ENCODE measurements at places on chromosomes 11 and 22. TPM values are rescaled to one million over a fixed set of nuclear protein-coding genes. Genes with fewer than 3 reads are reported as not detected.

DNA sequence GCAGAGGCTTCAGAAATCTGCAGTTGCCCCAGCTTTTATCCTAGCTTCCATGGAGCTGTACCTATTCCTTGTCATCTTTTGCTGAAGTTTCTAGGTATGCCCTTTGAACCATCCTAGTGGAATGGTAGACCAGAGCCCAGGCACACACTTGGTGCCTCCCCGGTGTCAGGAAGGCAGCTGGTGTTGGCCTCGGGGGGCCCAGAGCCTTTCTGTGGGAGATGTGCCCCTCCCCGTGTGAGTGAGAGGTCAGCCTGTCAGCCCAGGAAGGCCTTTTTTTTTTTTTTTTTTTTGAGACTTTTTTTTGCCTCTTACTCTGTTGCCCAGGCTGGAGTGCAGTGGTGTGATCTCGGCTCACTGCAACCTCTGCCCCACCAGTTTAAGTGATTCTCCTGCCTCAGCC, 58.4 kb downstream of the MED15 start:
- peak overlapping the region; percentile 93 for H3K27ac ChIP-seq
- no peak overlapping the region for H3K4me3 ChIP-seq
- peaks cover 92% of the 10 kb centered on the region for H3K4me1 ChIP-seq
- H3K36me3 ChIP-seq: peaks cover 72% of the 10 kb centered on the region
- DNase-seq: no peak
- no peaks in the 10 kb centered on the region for H3K27me3 ChIP-seq

- peaks cover 14% of the 10 kb centered on the region for H3K36me3 ChIP-seq
- no peak overlapping the region for H3K27ac ChIP-seq
- H3K27me3 ChIP-seq: no peaks in the 10 kb centered on the region
- H3K4me1 ChIP-seq: peaks cover 24% of the 10 kb centered on the region
- DNase-seq: no peak
These were observed 6.7 kb downstream of the YDJC start for GRCh38 chr22:21622919-21623647.

GRCh38 chr22:28279888-28280287, 360.8 kb upstream of the PITPNB start:
- no peak overlapping the region for H3K4me3 ChIP-seq
- peaks cover 11% of the 10 kb centered on the region for H3K27me3 ChIP-seq
- no peaks in the 10 kb centered on the region for H3K36me3 ChIP-seq

- H3K27me3 ChIP-seq: no peaks in the 10 kb centered on the region
- peaks cover 35% of the 10 kb centered on the region for H3K4me1 ChIP-seq
- no peak for DNase-seq
- peaks cover 3% of the 10 kb centered on the region for H3K36me3 ChIP-seq
- H3K4me3 ChIP-seq: no peak overlapping the region
- no peak overlapping the region for H3K27ac ChIP-seq
These were observed 11.3 kb downstream of the KCTD17 start for GRCh38 chr22:37062702-37063381.

GRCh38 chr11:134504146-134504905, 92.3 kb upstream of the B3GAT1 start:
- H3K4me1 ChIP-seq: no peaks in the 10 kb centered on the region
- H3K27ac ChIP-seq: no peak overlapping the region
- DNase-seq: no peak

GRCh38 chr22:49404020-49404419, 423.7 kb downstream of the BRD1 start:
- peaks cover 3% of the 10 kb centered on the region for H3K27me3 ChIP-seq
- DNase-seq: peak; percentile 16

DNA sequence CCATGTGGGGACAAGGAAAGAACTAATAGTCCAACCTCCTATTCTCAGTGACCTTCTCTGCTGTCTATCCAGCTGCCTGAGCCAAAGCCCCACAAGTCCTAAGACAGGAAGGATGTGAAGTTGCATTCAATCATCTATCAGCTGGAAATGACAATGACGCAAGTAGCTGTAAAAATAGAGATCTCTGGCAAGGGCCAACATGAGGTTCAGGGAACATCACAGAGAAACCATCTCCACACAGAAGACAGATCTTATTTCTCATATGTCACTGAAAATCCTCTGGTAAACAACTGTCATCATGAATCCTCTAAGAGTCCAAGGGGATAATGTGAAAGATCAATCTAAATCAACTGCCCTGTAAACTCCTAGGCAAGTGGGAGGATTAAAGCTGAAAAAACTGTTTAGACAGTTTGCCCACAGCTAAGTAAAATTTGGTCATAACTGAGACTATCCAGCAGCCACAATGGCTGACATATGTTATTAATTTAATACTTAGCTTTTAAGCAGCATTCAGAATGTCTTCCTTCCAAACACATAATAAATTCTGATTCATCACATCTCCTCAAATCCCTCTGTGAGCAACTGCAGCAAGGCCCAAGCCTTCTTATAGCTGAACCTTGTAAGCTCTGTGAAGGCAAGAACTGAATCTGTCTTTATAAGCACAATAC, 52.1 kb downstream of the ALG9 start:
- no peak overlapping the region for H3K27ac ChIP-seq
- peaks cover 9% of the 10 kb centered on the region for H3K36me3 ChIP-seq
- H3K27me3 ChIP-seq: no peaks in the 10 kb centered on the region
- H3K4me3 ChIP-seq: no peak overlapping the region
- no peaks in the 10 kb centered on the region for H3K4me1 ChIP-seq

Gene CNGA4
- total RNA-seq: not detected

Gene SAA2
- not detected for total RNA-seq

Gene APOA4
- not detected for total RNA-seq

Gene KRTAP5-7
- total RNA-seq: not detected

Gene ACR
- total RNA-seq: not detected
